Fibroblast of villous mesenchyme (primary cell): ENCODE measurements at places on chromosomes 2 and 18. TPM values are rescaled to one million over a fixed set of nuclear protein-coding genes. Genes with fewer than 3 reads are reported as not detected.

GRCh38 chr18:8260319-8260718 lies 348.9 kb upstream of the RAB12 start:
- DNase-seq: no peak

GRCh38 chr2:118848381-118849225 lies 1.2 kb upstream of the EN1 start:
- DNase-seq: no peak

DNA sequence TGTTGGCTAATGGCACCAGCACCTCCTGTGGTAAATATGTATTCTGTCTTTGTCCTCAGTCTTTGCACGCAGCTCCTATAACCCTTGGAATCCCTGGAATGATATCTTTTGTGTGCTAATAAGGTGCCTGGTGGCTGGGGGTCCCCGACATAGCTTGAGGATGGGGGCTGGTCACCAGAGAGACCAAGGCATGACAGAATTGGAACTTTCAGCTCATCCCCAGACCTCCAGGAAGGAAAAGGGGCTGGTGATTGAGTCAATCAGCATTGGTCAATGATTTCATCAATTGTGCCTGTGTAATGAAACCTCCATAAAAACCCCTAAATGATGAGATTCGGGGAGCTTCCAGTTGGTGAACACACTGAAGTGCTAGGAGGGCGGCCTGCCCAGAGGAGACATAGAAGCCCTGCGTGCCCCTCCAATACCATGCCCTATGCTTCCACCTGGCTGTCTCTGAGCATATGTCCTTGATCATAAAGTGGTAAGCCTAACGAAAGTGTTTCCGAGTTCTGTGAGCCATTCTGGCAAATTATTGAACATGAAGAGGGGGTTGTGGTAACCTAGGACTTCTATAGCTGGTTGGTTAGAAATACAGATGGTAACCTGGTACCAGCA lies 26.6 kb upstream of the KCMF1 start:
- DNase-seq: no peak

GRCh38 chr2:42851740-42852250 lies 59.4 kb upstream of the HAAO start:
- DNase-seq: no peak

DNA sequence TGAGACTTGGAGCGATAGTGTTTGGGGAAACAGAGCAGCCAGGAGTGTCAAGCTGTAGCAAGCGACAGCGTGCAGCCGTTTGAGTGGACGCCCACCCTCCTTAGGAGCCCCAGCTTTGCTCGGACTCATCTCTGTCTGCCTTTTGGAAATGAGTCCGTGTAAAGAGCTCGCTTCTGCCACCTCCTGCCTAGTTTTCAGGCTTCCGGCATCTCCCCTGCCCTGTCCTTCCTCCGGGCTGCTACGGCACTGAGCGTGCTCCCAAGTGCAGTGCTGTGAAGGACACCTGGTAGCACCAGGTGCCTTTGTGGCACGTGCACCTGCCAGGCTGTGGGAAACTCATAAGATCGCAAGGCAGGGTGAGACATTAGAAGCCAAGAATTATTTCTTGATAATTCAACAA lies 117.1 kb downstream of the RNF144A start:
- no peak for DNase-seq

- DNase-seq: peak; percentile 35
Measured at GRCh38 chr2:190755772-190756415, 107.0 kb downstream of the NAB1 start.

DNA sequence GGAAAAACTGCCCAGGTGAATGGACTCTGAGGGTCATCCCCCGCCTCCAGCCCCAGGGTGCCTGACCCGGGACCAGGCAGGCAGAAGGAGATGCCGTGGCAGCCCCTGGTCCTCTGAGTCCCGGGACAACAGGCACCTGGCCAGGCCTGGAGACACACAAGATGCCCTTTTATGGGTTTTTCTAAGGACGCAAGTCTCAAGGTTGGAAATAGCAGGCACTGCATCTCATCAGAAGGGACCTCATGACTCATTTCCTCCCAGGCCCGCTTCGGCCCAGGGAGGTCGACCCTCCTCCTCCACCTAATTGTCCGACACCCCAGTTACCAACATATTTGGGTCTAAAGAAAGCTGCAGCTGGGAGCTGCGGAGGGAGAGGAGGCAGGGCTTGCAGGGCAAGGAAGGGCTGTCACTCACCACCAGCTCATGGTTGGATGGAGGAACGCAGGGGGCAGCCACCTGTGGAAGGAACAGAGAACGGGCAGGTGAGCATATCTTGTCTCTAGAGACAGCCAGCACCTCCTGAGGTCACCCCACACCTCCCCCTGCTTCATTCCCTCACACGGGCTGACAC lies 82.9 kb downstream of the TNS1 start:
- peak; percentile 70 for DNase-seq

DNA sequence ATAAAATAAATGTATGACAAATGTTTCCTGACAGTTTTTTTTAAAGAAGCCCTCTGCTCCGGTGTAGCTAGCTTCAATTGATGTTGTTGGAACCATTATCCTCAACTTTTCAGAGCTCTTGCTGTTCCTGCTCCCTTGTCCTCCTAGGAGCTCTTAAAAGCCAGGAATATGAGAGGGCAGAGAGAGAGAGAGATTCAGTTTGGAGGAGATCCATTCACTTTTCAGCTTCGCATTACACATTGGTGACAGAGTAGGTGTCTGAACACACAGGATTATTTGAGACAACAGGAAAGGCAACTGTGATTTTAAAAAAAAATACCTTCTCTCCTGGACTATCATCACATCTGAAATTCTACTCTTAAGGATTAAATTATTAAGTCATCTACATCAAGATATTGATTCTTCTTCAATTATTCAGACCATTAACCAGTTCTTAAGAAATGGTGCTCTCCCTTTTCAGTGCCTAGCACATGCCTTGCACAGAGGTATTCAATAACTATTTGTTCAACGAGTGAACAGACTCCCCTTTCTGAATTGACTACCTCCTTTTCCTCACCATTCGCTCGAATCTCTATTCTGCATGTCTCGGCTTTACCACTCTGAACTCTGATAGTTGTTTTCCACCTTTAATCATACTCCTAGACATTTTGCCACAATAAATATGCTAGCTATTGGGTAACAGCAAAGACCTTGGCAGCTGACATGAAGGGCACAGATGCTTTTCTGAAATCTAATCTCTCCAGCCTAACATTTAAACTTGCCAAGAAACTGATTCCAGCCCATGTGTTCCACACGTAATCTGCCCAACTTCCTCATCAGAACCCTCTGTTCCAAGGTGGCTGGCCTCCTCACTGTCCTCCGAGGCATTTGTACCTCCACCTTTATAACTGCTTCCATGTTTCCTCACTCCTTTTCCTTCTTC lies 28.6 kb upstream of the SLC35F5 start:
- DNase-seq: no peak

DNA sequence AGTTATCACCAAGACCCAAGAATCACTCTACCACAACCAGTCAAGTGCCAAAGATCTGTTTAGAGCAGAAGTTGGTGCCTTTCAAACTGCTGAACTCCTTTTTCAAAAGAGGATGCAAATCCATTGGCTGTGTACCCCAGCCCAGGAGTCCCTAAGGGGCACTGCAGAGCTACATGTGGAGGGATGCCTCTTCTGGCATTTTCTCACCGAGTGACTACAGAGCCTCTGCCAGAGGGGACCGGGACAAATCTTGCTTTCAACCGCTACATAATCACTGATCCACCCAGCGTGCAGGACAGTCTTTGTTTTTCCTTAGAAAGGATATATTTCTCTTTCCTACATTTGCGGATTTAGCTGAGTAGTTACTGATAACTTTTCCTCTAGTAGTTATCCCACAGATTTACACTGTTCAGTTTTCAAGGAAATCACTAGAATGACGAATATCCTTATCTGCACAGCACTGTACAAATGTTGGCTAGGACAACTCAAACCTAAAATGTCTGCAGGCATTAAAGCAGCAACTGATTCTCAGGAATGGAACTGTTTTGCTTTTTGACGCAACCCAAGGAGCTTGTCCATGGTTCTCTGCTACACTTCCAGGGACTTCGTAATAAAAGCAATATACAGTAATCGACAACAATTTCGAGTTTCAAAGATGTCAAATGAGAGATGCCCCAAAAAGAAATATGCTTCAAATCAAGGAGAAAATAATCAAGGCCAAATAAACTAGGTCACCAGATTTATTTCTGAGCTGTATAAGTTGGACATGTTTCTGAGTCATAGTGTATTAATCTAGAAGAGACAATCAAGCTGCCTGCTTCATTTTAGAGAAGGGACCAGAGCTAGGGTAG lies 24.1 kb downstream of the EPB41L3 start:
- DNase-seq: no peak

DNA sequence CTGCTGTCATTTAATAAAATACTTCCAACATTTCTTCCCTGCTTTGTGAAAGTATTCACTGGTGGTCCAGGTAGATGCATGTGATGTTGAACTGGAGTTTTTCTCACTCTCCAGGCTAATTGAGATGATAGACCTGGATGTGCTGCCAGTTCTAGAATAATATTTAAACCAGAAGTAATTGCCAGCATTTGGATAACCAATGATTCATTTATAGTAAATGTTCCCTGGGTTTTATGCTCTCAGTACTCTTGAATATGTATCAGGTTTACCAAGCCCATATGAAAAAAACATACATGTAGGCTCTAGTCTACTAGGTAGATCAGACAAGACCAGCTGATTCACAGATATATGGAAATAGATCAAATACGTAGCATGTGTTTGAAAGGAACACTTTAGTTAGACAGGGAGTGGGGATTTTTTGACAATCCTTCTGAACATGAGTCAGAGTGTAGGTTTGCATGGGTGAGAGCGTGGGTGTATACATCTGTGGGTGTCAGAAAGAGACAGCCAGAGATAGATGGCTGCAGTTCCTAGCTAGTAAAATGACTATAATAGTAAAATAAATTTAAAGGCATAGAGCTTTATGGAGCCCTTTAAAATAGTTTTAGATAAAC lies 115.1 kb downstream of the NAB1 start:
- DNase-seq: no peak

The ALK gene
- not detected in 2 replicates for total RNA-seq

The SPP2 gene
- not detected in 2 replicates for total RNA-seq

The ARMC9 gene
- 189 and 260 TPM in 2 replicates for total RNA-seq
